NCI-H1436 treated with DMSO at 0.1 percent for 48 hours (cell line): ENCODE measurements at places on chromosomes 6 and 20.

DNA sequence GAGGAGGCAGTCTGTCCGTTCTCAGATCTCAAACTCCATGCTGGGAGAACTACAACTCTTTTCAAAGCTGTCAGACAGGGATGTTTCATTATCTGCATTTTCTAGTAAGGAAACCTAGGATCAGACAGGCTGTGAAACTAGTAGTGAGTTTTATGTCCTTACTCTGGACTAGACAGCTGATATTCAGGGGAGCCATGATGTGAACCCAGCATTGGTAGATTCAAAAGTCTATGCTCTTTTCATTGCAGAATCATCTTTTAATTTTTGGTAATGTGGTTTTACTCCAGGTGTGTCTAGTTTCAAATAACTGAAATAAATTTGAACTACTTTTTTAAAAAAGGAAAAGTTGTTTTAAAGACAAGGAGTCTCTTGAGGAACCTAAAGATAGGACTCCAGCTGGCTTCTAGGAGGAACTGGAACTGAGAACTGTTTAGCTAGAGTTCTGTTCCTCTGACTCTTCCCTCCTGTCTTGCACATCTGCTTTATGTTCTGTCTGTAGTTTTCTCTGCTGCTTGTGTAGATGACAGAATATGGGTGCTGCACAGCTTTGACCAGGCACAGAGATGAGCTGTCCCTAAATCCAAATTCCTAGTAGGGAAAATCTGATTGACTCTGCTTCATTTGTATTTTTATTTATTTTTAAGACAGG, 27.8 kb upstream of the RNF144B start:
- no peak for DNase-seq

DNA sequence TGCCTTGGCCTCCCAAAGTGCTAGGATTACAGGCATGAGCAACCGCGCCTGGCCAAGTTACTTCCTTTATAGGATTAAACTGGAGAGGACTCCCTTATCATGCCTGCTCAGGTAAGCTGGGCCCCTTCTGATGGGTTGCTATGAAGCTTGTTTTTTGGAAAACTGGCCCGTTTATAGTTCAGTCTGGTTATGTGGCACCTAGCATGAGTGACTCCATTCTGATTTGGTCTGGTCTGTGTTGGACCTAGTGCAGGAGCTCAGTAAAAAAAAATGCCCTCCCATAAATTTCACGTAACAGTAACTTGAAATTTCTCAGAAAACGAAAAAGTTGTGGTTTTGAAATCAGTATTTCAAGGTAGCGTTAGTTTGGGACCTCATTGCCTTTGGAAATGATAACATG, 448.4 kb downstream of the HACE1 start:
- no peak for DNase-seq

GRCh38 chr6:3578981-3579380, 122.1 kb upstream of the SLC22A23 start:
- DNase-seq = no peak

GRCh38 chr6:123771126-123771525, 32.5 kb upstream of the NKAIN2 start:
- DNase-seq = no peak

DNA sequence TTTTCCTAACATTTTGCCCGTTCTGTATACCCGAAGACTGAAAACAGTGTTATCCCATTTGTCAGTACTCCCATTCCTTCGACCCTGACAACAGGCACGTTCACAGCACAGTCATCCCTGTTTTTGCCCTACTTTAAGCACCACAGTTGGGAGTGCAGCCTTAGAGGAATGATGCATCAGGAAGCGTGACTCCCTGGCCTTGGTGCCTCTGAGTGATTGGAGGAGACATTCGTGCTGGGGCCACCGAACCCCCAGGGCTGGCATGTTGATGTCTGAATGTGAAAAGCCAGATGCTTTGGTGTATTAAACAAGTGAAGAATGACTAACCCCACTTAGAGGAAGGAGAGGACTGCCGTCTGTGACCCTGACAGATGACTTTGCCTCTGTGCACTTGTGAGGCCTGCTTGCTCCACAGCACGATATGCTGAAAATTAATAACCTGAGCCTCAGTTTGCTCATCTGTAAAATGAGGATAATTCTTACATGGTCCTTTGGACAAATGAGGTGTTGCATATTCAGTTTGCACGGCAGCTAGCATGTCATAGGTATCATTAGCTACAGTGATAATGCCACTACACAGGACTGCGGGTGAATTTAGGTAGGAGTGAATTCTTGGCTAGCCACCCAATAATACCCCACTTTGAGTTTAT, 36.0 kb downstream of the STK35 start:
- no peak for DNase-seq

GRCh38 chr6:97815301-97815812, 532.3 kb upstream of the MMS22L start:
- DNase-seq = no peak

GRCh38 chr6:160795721-160796120, 93.7 kb downstream of the PLG start:
- no peak for DNase-seq

DNA sequence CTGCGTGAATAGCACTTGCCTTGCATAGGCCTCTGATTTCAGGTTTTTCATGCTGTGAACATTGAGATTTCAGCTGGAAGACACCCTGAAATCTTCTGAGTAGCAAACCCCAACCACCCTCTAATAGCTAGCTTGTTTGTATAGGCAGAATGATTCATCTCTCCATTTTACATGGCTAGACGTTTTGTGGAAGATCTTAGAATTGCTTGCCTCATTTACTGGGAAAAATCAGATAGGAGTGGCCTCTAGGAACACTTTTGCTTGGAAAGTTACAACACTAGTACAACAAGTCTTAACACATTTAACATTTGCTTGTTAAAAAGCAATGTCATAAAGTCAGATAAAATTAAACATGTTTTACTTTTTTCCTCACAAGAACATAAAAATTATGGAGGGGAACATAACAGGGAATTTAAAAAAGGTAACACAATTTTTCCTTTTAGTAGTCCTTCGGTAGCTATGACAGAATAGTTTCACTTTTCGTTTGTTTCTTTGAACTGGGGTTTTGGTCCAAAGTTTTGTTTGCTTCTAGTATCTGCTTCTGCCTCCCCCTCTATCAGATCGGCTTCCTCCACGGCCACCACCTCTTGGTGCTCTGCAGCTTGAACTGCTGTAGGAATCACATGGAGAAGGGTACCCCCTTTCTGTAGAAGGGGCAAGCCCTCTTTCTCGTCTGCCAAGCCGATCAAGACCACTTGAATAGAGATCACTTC, 102.2 kb upstream of the PTCHD4 start:
- no peak for DNase-seq

DNA sequence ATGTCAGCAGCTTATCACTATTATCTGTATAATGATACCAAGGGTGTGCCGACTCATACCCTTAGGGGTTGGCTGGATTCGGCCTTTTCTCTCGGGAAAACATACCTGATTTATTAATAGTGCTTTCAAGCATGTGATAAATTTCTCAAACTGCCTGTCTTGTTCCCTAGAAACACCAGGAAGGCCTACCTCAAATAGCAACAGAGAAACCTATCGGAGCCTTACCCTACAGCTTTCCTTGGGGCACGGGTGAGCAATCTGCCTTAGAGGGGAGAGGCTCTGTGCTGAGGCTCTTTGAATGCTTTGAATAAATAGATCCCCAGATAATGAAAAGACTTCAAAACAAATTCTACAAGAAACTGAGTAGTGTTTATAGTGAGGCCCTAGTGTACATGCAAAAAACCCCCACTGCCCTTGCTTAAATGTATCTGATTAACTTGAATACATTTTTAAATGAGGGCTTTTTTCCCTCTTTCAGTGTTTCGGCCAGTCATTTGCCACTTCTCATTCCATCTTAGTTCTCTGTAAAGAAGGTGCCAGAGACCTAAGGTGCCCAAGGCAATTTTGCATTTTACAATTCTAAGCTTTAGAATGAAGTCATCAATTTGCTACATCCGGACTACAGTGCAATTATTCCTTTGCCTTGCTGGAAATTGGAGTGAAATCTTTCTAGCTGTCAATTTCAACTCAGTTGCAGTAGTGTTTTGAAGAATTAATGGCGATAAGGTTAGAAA, 320.1 kb downstream of the ESR1 start:
- DNase-seq = no peak

DNA sequence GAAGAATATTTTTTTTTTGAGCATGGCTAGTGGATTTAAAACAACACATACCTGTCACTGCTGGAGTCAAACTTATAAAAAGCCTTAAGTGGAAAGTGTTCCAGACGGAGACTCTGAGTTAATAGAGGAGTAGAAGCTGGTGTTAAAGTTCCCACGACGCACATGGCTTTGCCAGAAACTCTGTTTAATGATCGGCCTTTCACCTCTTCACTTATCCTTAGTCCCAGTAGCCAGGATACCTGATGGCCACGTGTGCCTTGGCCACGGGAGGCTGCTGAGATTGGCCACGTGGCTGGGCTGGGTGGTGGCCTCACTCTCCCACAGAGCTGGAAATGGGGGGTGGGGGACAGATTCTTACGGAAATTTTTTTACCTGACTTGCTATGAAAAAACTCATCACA, 333.1 kb downstream of the ZFAND3 start:
- no peak for DNase-seq

- DNase-seq = no peak
Measured at GRCh38 chr6:39114388-39114703, 640 bp downstream of the SAYSD1 start.

DNA sequence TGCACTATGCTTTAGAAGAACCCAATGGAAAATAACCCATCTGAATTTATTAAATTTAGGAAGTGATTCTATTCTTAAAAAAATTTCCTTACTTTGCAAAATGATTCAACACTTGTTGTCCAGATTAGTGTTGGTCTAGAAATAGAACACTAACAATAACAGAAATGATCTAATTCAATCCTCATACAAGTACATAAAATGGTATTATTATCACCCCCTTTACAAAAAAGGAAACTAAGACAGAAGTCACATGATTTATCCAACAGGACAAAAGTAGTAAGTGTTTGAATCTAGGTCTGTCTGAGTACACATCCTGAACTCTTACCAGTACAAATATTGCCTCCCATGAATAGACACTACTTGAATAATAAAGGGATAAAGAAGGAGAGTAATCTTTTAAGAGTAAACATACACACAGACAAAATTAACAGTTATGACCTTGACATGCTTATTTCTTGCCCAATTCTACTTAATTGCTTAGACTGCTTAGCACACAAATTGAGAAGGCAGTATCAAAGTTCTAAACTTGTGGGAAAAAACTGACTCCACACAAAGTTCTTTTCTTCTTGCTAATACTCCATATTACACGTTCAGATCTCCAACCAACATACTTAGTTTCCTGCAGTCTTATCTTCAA, 195.4 kb upstream of the RUNX2 start:
- DNase-seq = no peak

- no peak for DNase-seq
Measured at GRCh38 chr20:50547964-50548363, 37.8 kb downstream of the PTPN1 start.

- DNase-seq = no peak
Measured at GRCh38 chr6:41964201-41964887, 22.7 kb upstream of the CCND3 start.

DNA sequence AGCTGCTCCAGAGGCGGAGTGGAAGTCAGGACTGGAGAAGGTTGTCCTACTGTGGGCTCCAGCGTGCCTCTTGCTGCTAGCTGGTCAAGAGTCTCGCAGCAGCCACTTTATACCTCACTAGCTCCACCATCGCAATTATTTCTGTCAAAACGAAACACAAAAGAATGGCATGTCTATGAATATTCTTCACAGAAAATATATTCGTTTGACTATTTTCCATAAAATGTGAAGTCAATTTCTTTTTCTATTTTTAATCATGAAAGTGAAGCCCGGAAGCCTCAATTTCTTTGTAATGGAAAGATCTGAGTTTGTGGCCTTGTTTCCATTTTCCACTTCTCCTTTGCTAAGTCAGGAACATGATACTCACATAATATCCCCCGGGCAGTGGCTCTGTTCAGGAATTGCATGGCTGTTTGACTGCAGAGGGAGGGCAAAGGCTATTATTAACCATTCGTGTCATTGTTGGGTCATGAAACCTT, 51.7 kb downstream of the DTD1 start:
- no peak for DNase-seq

- no peak for DNase-seq
Measured at GRCh38 chr20:24949756-24950127, 673 bp downstream of the CST7 start.

DNA sequence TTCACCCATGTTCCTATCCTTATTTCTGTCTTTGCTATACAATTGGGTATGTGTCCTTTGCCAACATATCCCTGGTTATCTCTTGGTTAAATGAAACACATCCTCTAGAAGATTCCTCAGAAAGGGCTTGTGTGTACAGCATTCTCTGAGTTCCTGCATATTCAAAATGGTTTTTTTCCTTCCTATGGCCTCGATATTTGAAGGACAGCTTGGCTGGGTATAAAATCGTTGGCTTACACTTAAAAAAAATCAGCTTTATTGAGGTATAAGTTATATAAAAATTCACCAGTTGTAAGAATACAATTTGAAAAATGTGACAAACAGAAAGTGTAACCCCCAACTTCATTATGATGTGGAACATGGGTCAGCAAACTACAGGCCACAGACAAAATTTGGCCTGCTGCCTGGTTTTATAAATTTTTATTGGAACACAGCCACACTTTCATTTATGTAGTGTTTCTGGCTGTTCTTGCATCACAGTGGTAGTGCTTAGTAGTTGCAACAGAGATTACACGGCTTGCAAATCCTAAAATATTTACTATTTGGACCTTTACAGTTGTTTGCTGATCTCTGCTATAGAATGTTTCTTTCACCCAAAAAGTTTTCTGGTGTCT, 16.7 kb downstream of the PCMT1 start:
- DNase-seq = no peak

GRCh38 chr20:62628691-62629090, 13.6 kb upstream of the SLCO4A1 start:
- DNase-seq = no peak

DNA sequence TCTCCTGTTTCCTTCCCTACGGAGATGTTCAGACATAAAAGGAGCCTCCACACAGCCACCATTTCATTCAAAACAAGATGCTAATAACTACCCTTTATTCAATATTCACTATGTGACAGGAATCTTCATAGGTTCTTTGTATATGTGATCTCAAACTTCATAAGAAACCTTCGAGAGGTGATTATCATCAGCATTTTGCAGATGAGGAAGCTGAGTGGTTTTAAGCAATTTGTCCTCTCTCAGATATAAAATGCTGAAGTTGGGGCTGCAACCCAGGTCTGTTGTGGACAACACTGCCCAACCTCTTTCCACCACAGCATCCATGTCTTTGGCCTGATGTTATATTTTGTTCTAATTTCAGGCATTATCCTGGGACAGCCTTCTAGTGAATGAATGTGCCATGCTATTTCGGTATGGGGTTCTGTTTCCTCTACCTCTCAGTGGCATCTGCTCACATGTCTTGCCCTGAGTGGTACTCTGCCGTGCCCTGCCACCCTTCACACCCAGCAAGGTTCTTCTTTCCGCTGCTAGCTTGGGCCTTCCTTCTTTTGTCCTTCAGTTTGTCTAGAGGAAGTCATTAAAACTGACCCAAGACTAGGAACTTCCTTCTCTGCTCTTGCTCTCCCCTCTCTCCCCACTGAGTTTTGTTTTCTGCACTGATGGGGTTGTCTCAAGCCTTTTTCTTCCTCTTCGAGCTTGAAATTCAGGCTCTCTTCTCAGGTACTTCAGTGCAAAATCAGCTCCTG, 300.9 kb upstream of the PRDM1 start:
- DNase-seq = no peak

- no peak for DNase-seq
Measured at GRCh38 chr20:46964618-46965455, 70.2 kb downstream of the EYA2 start.
